ENCODE measurements at places on chromosomes 1 and 21. TPM values are rescaled to one million over a fixed set of nuclear protein-coding genes. Genes with fewer than 3 reads are reported as not detected.
A peak's percentile ranks its signal among the peaks of the same experiment; 100 is the strongest.

GRCh38 chr1:10860682-10861081 lies 64.2 kb upstream of the CASZ1 start:
- no peaks in the 10 kb centered on the region for H3K4me1 ChIP-seq
- peaks cover 21% of the 10 kb centered on the region for H3K27me3 ChIP-seq
- no peak overlapping the region for H3K4me3 ChIP-seq
- no peaks in the 10 kb centered on the region for H3K36me3 ChIP-seq

DNA sequence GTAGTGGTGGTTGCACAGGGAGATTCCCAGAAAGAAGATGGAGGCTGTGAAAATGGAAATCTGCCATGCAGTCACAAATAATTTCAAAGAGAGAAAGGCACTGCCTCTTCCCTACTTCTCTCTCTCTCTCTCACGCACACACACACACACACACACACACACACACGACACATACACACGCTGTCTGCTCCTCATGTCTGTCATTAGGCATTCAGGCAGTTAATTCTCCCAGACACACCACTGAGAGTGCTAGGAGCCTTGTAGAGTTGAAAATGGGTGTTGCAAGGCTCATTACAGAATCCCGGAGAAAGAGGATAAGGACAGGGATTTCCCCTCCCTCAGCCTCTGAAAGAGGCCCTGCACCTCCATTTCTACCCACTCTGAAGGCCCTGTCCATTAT lies 47.8 kb upstream of the LRRN2 start:
- no peaks in the 10 kb centered on the region for H3K36me3 ChIP-seq
- no peak overlapping the region for H3K4me3 ChIP-seq
- H3K27me3 ChIP-seq = peaks cover 6% of the 10 kb centered on the region
- no peaks in the 10 kb centered on the region for H3K4me1 ChIP-seq
- H3K27ac ChIP-seq = no peak overlapping the region

DNA sequence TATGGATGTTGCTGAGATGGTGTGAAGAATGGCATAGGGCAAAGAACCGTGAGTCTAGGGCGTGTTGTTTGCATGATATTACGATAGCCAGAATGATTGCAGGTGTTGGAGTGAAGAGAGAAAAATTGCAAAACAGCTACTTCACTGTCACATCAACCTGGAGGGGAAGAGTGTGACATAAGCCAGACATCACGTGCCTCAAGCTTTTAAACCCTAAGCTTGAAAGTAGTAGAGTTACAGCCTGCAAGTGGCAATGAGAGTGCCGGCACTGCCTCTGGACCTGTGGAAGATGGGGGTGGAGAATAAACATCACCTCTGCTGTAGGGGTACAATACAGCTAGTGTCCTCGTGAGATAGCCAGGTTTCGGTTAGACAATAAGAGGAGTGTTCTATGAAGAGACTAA lies 11.1 kb downstream of the EEIG2 start:
- no peak overlapping the region for H3K27ac ChIP-seq
- H3K4me3 ChIP-seq = no peak overlapping the region
- no peaks in the 10 kb centered on the region for H3K27me3 ChIP-seq
- peaks cover 5% of the 10 kb centered on the region for H3K36me3 ChIP-seq
- peaks cover 13% of the 10 kb centered on the region for H3K4me1 ChIP-seq

- H3K36me3 ChIP-seq = peaks cover 21% of the 10 kb centered on the region
- H3K4me3 ChIP-seq = peak within 1 kb of the TSS; percentile 35
- peaks cover 51% of the 10 kb centered on the region for H3K4me1 ChIP-seq
- H3K27ac ChIP-seq = peak within 1 kb of the TSS; percentile 87
- peak; percentile 69 for DNase-seq
Measured at GRCh38 chr1:159826441-159827101, at the start of gene SLAMF8. TSS of gene SLAMF8 (plus strand) at chr1:159826873. CDS start at chr1:159826899, 26 bp downstream.

DNA sequence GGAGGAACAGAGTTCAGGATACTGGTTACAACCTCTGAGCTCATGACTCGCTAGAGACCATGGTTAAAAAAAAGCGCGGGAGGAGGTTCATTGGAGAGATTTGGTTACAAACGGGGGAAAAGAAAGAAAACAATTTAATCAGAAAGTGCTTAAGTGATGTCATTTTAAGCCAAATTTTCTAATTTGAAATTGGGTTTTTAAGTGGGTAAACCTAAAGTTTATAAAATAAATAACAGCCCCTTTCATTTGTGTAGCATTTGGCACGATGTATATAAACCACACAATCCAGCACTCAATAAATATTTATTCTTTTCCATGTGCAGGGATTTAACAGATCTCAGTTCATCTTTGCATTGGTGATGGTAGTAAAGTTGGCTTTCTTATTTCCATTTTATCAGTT lies 7.0 kb upstream of the DPT start:
- no peak overlapping the region for H3K4me3 ChIP-seq
- no peak overlapping the region for H3K27ac ChIP-seq
- H3K4me1 ChIP-seq = no peaks in the 10 kb centered on the region
- no peaks in the 10 kb centered on the region for H3K36me3 ChIP-seq
- no peak for DNase-seq
- no peaks in the 10 kb centered on the region for H3K27me3 ChIP-seq

GRCh38 chr21:23471877-23472276 lies 2135.4 kb downstream of the MRPL39 start:
- H3K27me3 ChIP-seq = no peaks in the 10 kb centered on the region
- H3K4me1 ChIP-seq = no peaks in the 10 kb centered on the region
- H3K4me3 ChIP-seq = no peak overlapping the region
- H3K36me3 ChIP-seq = no peaks in the 10 kb centered on the region
- no peak overlapping the region for H3K27ac ChIP-seq
- no peak for DNase-seq

- H3K36me3 ChIP-seq = no peaks in the 10 kb centered on the region
- H3K4me3 ChIP-seq = no peak overlapping the region
- no peak for DNase-seq
- H3K4me1 ChIP-seq = no peaks in the 10 kb centered on the region
- H3K27me3 ChIP-seq = peaks cover 54% of the 10 kb centered on the region
Measured at GRCh38 chr21:38254970-38255369, 1.8 kb upstream of the KCNJ15 start.

GRCh38 chr1:158155673-158156072 lies 25.0 kb upstream of the CD1D start:
- no peaks in the 10 kb centered on the region for H3K4me1 ChIP-seq
- DNase-seq = no peak
- no peak overlapping the region for H3K27ac ChIP-seq
- H3K4me3 ChIP-seq = no peak overlapping the region
- H3K36me3 ChIP-seq = no peaks in the 10 kb centered on the region

GRCh38 chr1:230563591-230563990 lies 78.7 kb upstream of the COG2 start:
- no peak for DNase-seq
- no peaks in the 10 kb centered on the region for H3K36me3 ChIP-seq
- peaks cover 25% of the 10 kb centered on the region for H3K27me3 ChIP-seq
- peaks cover 2% of the 10 kb centered on the region for H3K4me1 ChIP-seq
- H3K4me3 ChIP-seq = no peak overlapping the region

DNA sequence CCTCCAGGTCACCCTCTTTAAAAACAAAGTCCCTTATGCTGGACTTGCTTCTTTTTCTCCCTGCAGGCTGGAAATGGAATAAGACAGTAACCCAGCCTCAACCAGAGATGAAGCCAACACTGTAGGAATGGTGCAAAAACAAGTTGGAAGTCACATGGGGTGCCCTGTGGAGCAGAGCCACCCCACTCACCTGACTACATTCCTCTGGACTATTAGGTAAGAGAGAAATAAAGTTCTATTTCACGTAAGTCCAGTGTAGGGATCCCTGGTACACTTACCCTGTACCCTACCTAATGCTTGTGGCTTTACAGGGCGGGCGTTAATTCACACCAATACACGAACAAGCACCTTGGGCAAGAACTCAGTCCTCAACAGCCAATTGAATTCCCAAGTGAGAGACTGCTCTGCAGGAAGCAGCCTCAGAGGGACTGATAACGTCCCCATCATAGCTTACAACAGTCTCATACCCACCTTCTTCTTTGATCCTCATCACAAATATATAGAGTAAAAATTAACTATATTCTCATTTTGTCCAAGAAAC lies 112.5 kb upstream of the FGGY start:
- no peaks in the 10 kb centered on the region for H3K27me3 ChIP-seq
- no peak overlapping the region for H3K4me3 ChIP-seq
- no peak for DNase-seq
- no peaks in the 10 kb centered on the region for H3K4me1 ChIP-seq
- H3K36me3 ChIP-seq = no peaks in the 10 kb centered on the region

DNA sequence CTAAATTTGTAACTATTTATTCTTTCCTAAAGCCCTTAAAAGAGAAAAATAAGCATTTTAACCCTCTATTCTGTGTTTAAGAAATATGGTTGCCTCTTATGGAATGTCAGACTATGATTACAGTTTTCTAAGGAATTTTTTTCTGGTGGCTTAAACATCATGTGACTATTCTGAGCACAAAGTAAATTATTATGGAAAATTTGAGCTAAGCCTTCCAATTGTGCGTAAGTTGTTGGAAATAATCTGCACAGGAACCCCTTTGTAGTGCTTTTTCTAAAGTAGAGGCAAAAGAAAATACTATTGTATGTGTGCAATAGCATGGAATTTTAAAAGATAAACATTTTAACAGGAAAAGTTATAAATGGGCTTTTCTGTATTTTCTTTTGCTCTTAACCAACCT lies 254.8 kb downstream of the PBX1 start:
- H3K36me3 ChIP-seq = no peaks in the 10 kb centered on the region
- H3K4me3 ChIP-seq = no peak overlapping the region
- no peak for DNase-seq
- no peaks in the 10 kb centered on the region for H3K4me1 ChIP-seq
- H3K27me3 ChIP-seq = no peaks in the 10 kb centered on the region
- H3K27ac ChIP-seq = no peak overlapping the region

DNA sequence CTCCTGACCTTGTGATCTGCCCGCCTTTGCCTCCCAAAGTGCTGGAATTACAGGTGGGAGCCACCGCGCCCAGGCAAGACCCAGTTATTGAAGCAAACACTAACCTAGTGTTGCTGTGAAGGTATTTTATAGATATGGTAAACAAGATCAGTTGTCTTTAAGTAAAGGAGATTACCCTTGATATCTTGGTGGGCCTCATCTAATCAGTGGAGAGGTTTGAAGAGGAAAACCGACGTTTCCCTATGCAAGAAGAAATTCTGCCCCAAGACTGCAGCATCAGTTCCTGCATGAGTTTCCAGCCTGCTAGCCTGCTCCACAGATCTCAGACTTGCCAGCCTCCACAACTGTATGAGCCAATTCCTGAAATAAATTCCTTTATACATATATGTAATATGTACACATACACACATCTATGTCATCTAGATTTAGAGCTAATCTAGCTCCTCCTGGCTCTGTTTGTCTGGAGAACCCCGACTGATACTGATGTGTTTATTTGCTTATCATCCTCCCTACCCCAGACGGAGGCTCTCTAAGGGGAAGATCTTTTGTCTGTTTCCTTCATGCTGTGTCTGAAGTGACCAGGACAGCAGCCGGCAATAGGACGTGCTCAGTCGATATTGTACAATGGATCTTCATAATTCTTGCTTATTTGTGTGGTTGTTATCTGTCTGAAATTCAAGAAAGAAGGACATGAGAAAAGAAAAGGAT lies 90.9 kb downstream of the IER5 start:
- no peak overlapping the region for H3K4me3 ChIP-seq
- no peak for DNase-seq
- H3K27ac ChIP-seq = no peak overlapping the region
- H3K4me1 ChIP-seq = peaks cover 13% of the 10 kb centered on the region
- H3K36me3 ChIP-seq = no peaks in the 10 kb centered on the region
- H3K27me3 ChIP-seq = no peaks in the 10 kb centered on the region

DNA sequence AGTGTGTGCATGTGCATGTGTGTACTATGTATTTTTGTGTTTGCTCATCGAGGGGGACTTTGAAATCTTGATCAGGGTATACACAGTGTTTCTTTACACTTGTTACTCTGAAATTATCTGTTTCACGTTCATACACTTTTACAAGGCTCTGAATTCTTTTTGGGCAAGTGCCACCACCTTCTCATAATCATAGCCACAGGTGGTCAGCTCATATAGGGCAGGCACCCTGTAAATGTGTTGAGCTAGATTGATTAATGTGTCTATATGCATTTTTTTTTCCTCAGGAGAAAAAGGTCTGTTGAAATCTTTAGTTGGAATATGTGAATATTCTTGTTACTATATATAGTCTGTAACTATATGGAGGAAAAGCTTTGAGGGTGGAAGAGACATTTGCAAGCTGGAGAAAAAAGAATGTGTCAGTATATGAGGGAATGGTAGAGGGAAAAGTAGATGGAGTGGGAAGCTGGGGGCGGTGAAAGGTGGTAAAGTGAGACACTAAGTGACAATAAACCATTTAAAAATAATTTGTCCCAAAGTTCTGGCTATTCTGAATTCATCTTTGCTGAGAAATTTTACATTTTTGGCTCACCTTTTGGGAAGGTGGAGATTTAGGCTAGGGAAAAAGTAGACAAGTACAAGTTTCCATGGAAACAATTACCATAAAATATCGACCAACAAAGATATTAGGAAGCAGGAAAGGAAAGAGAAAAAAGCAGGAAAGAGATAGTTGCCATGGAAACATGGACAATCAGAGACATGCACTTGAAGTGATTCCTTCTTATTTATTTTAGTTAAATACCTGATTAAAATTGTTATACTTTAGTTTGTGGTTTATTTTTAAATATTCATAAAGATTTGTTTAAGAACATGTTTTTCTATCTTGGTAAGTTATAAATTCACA lies 277.5 kb downstream of the PDE4B start:
- H3K27me3 ChIP-seq = peaks cover 30% of the 10 kb centered on the region
- H3K4me1 ChIP-seq = no peaks in the 10 kb centered on the region
- DNase-seq = no peak
- no peaks in the 10 kb centered on the region for H3K36me3 ChIP-seq
- no peak overlapping the region for H3K27ac ChIP-seq
- no peak overlapping the region for H3K4me3 ChIP-seq

The HSD3B2 gene
- not detected for total RNA-seq

The GJA9 gene
- not detected for total RNA-seq

The RAD54L gene
- 61.8 TPM for total RNA-seq

Data from activated naive CD8-positive, alpha-beta T cell treated with anti-CD3 and anti-CD28 coated beads for 36 hours (primary cell).